ENCODE measurements at places on chromosomes 1 and 21.
A peak's percentile ranks its signal among the peaks of the same experiment; 100 is the strongest.

DNA sequence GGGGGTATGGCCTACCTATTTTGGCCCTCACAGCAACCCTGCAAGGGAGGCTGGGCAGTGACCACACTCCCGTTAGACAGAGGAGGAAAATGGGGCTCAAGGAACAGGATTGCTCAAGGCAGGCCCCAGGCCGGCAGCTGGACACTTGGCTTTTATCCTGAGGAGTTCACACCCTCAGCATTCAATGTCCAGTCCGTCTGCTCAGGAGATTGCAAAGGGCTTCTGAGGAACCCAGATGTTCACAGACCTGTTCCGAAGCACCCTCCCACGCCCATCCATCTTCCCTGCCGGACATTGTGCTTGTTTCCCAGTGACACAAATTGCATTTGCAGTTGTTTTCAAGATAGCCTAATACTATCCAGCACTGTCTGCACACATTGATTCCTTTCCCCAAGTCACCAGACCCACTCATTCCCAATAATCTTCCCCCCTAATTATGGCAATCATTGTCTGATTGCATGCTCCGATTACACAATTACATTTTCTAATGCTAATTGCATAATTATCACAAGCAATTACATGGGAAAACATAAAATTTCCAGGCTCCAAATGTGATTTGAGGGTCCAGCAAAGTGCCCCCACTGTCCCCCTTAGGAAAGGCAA is 4.3 kb upstream of the UBL4B start:
- no peak for DNase-seq

DNA sequence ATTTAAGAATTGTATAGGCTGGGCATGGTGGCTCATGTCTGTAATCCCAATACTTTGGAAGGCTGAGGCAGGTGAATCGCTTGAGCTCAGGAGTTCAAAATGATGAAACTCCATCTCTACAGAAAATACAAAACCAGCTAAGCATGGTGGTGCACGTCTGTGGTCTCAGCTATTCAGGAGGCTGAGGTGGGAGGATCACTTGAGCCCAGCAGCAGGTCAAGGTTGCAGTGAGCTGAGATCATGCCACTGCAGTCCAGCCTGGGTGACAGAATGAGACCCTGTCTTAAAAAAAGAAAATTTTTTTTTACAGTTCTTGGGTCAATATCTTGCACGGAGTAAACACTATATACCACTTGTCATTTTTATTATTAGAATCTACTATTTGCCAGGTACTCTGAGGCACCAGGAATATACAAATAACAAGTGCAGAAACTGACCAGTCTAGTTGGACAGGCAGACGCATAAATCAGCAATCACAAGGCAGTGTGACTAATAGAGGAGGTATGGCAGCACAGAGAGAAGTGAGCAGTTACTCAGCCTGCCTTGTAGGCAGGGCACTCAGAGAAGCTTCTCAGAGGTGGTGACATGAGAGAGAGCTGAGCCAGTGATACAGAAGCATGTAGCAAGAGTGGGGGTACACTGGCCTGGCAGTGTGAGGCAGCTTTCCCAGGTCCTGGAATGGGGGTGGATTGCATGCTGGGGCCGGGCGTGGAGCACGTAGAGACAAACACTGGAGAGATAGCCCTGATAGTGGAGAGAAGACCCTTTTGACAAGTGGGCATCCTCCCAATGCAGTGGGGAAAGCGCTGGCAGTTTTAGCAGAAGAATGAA is 8.0 kb downstream of the PHLDA3 start:
- no peak for DNase-seq

GRCh38 chr1:174413632-174414031 is 34.1 kb upstream of the GPR52 start:
- no peak for DNase-seq

DNA sequence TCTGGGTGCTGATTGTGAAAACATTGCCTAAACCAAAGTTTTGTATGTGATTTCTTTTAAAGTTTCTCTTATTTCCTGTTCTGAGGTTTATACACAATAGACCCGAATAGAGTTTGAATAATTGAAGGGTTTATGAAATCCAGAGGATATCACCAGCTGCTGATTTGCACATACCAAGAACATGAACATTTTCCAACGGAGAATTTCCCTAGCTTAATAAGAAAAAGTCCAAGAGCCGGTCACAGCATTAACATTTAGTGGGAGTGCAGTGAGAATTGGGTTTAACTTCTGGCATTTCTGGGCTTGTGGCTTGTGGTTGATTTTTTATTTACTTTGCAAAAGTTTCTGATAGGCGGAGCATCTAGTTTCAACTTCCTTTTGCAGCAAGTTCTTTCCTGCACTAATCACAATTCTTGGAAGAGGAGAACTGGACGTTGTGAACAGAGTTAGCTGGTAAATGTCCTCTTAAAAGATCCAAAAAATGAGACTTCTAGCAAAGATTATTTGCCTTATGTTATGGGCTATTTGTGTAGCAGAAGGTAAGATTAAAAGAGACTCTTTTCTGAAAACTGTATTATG is at the start of gene CFH:
CFH (plus strand) TSS at position 407 of the 579 bp plus-strand sequence; CDS start at position 482, 75 bp downstream.
- peak; percentile 86 for DNase-seq

- no peak for DNase-seq
These were observed 39.3 kb downstream of the SPAG17 start for GRCh38 chr1:118145721-118146120.

DNA sequence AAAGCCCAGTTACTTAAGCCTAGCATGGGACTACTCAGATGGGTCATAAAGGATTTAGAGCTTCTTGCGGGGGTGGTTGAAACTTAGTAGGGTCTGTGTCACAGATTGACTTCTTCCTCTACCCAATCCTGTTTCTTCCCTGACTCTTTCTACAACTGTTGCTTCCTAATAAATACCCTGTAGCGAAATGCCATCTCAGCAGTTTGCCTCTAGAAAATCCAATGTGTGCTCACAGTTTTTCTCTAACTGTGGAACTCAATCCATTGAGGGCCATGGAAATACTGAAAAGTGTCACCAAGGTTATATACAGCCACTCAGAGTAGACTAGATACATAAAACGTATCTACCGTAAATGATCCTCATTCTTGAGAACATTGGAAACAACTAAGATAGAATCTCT is 217.7 kb downstream of the COL24A1 start:
- DNase-seq: no peak

- no peak for DNase-seq
These were observed 10.5 kb downstream of the RAVER2 start for GRCh38 chr1:64755361-64755760.

DNA sequence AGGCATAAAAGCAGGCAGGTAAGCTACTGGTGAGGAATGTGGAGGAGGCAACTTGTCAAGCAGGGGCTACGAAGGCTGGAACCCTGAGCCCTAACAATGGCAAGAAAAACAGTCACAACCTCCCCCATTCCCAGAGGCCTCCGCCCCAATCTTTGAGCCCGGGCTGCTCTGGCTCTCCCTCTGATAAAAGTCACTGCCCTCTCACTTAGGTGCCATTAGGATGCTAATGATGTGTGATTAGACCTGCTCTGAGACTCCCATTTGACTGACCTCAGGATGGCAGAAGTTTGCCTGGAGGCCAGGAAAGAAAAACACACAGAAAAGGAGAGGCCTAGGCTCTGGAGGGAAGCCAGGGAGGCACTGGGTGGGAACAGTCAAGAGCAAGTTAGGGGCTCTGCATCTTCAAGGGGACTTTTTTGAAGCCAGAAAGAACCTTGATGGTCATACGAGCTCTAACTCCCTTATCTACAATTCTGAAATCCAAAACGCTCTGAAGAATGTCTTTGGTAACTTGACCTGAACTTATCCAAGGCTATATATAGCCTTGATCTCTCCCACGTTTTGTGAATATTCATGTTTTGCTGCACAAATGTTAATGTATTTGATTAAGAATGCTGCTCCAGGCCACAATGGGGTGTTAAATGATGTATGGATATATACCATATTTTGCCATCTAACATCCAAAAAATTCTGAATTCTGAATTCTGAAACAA is 98.9 kb downstream of the TRABD2B start:
- DNase-seq: no peak

- DNase-seq: no peak
These were observed 97.0 kb downstream of the OBSCN start for GRCh38 chr1:228304766-228305395.

DNA sequence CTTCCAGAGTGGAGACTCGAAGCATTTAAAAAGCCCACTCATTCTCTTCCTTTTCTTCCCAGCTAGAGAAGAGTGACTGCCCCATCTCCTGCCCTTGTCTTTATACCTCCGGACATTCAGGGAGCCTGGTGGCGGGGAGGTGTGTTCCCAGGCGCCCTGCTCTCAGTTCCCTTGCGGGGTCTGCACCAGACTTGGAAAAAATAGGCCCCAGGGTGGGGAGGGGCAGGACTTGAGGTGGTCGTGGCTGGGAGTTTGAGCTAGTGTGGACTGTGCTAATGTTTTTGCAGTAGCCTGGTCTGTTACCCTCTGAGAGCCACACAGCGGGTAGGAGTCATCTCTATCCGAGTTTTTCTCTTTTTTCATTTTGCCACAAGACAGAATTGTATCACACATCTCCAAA is 139.1 kb downstream of the PEX14 start:
- no peak for DNase-seq

DNA sequence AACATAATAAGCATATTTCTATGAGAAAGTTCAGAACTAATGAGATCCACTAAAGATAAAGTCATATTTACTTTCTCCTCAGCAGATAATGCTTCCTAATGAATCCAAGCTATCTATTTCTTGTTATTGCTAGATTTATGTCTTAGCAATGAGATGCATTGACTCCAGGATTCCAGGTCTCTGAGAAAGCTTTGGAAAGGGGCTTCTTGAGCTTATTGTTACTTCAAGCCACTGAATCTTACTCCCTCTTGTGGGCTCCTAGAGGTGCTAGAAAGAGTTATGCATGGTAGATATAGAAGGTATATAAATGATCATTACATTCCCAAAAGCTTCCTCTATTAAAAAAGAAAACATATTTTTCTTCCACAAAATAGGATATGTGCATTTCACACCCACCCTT is 246.4 kb upstream of the ADAMTS5 start:
- DNase-seq: no peak

- no peak for DNase-seq
These were observed 283.6 kb upstream of the USP25 start for GRCh38 chr21:15446223-15446622.

DNA sequence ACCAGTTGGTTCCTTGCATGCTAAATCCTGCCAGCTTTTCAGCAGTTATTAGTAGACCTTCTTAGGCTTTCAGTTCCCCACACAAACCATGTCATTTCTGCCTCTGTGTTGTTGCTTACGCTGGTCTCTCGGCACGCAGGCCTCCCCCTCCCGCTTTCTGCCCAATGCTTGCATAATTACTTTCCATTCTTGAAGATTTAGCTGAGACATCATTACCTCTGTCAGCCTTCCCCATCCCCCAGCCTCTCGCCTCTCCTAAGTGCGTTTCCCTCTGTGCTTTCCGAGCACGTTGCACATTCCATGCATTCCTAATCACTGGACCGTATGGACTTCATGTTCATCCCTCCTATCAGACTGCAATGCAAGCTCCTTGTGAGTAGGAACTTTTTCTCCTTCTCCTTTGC is 26.8 kb downstream of the TSHB start:
- DNase-seq: no peak

- DNase-seq: no peak
These were observed 63.1 kb upstream of the GPR88 start for GRCh38 chr1:100474834-100475233.

GRCh38 chr1:24018611-24019580 is 38.8 kb upstream of the SRSF10 start:
- peak; percentile 90 for DNase-seq

DNA sequence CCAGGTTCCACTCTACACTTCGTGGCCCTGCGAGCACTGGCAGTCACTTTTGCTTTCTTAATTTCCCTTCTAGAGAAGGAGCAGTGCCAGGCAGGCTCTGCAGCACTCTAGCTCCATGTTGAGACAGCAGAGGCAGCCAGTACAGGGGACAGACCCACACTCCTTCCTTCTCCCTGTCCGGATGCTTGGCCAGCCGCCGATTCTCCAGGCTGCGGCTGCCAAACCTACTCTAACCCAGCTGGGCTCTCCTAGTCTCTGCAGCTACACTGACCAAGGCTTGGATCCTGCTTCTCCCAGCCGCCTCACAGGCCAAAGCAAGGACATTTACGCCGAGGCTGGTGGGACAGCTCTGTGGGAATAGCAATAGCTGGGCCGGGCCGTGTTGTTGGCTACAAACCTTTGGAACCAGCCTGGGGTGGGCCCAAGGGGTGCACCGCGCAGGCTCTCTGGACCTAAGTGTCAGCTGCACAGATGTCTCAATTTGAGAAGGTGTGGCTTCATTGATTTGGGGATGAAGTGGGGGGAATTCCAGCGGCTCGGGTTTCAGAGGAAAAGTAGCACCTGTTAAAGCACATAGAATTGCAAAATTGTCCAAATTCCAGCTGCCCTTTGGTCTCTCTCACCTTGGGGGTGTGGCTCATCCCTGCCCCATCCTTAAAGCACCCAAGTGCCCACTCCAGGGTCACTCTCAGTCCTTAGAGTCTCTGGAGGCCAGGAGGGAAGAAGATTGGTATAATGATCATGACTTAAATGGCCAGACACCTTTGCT is 3.2 kb downstream of the BARHL2 start:
- no peak for DNase-seq

GRCh38 chr1:224377676-224378006 is 21.0 kb downstream of the CNIH4 start:
- DNase-seq: no peak

DNA sequence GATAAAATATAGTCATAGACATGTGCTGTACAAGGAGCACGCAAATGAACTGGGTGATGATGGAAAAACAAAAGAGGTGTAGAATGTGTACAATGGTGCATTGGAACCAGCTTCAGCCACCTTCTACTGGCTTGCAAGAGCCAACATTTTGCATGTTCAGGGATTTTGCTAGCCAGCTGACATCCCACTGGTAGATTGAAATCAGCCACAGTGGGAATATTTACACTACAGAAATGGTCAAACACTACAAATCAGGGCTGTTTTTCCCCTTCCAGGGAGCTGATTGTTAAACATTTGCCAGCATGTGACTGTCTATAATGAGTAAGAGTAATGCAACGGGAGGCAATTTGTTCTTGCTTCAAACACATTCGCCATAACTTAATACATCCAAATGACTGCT is 23.2 kb downstream of the PMVK start:
- no peak for DNase-seq

DNA sequence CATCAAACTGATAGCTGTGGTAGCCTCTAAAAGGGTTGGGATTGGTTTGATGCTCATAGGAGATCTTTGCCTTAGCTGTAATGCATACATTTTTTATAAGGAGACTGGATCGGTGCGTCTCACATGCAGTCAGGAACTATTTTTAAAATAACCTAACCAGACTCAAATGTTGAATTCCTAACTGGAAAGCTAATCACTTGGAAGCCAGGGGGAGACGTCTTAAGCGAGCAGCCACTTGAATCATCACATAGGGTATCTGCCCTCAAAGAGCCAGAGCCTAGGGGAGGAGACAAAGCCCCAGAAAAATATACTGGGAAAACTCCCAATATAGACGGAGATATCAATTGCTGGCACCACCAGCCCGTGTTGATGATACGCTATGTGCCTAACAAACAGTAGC is 61.7 kb upstream of the PUM1 start:
- DNase-seq: no peak

GRCh38 chr1:154955039-154955717 is 721 bp downstream of the PBXIP1 start:
- DNase-seq: no peak

- DNase-seq: no peak
These were observed 10.8 kb upstream of the SMIM12 start for GRCh38 chr1:34870395-34870794.

Measured in SK-N-MC (cell line).